NCI-H187 treated with DMSO at 0.1 percent for 48 hours (cell line): ENCODE measurements at places on chromosomes 2 and 18.

DNA sequence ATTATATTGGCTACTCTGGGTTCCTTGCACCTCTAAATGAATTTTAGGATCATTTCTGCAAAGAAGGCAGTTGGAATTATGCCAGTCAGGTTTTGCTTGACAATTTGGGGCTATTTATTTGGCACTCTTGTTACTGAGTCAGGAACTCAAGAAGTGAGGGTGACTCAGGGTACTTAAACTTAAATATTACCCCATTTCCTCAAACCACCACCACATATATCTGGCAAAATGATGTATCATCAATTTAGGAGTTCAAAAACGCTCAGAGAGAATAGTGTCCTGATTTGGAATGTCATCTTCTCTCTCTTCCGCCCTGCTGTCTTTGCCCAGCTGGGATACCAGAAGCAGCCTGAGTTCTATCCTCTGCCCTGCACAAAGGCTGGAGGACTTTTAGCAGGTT is 2.4 kb upstream of the THNSL2 start:
- DNase-seq: no peak

DNA sequence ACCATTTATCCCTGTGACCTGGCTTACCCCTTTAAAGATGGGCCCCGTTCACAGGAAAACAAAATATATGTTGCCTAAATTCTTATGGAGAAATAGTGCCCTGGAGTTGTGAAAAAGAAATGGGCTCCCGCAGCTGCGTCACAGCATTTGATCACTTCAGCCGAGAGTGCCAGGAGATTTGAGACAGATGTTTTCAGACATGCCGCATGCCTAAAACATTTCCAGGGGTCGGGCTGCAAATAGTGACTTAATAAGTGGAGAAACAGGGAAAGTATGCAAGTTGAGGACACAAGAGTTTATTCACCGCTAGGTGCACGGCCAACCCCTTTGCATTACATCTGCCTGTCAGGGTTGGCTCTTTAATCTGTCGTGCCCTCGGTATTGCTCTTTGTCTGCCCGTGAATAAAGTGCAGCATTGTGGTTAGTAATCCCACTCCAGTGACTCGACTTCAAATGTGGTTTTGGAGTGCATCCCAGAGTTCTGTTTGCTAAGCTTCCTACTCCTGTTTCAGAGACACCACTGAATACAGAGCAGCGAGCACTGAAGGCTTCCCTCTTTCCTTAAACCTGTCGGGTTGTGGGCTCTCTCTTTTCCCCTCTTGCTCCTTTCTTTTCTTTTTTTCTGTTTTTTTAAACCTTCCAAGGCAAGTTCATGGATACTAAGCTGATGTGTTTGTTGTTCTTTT is 187.5 kb downstream of the LTBP1 start:
- DNase-seq: peak; percentile 98

DNA sequence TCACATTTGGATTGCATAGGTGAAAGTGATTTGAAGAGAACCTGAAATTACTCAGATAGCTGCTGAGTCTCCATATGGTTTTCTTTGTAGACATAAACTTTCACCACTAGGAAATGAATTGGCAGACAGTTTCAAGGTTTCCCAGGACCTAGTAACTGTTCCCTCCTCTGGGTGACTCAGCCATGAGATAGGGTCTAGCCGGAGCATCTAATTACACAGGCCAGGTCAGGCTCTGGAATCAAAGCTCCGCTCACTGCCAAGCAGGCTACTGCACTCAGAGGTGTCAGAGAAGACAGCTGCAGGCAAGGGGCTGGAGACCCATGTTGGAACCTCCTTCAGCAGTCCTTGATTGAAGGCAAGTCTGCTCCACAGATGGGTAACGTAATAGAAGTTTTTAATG is 429.2 kb downstream of the TNS1 start:
- DNase-seq: no peak

DNA sequence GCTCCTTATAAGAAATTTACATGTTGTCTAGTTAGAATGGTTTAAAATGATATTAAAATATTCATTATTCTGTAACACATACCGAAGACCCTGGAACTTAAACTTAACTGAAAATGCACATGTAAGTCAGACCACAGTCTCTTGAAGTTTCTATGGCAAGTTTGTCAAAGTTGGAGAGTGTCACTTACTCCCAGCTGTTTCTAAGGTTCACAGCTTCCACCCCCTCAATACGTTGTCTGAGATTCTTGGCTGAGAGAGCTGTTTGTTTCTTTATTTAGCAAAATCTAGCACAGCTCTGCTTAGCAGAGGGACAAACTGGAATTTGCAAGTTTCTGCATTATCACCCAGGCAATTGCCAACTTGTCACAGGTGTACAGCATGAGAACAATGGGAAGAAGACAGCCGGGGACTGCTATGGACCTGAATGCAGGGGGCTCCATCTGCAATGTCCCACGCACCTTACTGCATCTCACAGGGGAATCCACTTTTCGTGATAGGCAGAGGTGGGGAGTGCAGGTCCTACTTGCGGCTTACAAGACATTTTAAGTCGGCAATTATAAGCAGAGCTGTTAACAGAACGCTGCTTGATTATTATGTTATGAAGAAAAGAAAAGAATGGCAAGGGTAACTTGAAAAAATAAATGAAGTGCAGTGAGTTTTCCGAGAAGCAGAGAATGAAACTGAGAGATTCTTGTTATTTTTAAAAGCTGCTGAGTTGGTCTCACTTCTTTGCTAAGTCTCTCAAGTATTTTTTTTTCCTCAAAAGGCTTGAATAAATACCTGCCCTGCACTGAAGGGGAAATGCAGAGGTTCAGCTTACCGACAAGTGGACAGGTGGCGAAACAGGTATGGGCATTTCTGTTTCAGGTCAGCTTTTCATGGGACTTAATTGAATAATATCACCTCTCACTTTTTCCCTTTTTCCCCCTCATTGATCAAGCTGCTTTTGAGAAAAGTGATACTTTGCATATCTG is 1072.1 kb upstream of the FANCL start:
- DNase-seq: no peak

DNA sequence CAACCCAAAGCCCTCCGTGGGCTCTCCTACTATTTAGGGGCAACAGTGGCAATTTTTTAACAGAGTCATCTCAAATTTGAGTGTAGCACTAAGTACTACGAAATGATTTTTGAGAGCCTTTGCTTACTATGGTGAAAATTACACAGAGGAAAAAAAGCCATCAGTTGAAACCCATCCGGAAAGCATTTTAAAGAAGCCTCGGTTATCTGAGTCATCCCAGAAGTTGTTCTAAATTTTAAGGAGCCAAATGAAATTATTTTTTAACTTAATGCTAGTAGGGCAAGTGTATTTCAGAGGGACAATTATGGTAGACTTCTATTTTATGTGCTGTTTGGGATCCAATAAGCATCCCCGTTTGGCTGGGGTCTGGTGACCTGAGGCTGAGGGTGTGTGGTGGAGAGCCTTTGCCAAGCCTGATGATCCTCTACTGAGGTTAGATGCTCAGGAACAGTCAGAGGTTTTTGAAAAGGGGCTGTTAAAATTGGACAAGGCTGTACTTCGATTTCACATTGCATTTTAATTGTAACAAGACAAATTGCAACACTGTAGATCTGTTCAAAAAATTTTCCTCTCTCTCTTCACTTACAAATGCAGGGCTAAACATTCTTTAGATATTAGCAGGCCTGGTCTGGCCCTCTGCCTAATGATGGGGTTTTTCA is 47.0 kb downstream of the RAPGEF4 start:
- no peak for DNase-seq

- no peak for DNase-seq
Observed at GRCh38 chr18:75048776-75049454, 160.0 kb downstream of the PTGR3 start.

- DNase-seq: no peak
Observed at GRCh38 chr18:56330366-56331110, 307.9 kb downstream of the TXNL1 start.

- no peak for DNase-seq
Observed at GRCh38 chr2:119809339-119810048, 49.8 kb downstream of the PTPN4 start.

- DNase-seq: no peak
Observed at GRCh38 chr18:13537022-13537780, 189.2 kb downstream of the FAM210A start.

GRCh38 chr2:202377207-202377761 is 1.2 kb downstream of the BMPR2 start:
- no peak for DNase-seq

DNA sequence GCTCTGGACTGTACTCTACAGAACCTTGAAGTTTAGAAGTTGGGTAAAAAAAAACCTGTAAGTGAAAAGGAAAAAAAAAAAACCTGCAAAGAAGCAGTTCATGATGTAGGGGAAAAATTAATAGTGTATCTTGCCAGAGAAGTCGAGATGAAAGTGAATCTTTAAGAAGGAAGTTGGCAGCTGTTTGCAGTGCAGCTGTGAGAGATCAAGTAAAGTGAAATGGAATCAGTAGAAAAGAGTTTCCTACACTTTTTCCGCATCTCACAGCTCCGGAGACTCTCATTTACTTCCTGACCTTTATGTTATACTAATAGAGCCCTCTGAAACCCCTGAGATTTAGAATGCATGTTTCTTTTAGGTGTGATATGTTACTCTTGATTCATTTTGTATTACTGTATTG is 19.2 kb downstream of the RNMT start:
- DNase-seq: no peak

DNA sequence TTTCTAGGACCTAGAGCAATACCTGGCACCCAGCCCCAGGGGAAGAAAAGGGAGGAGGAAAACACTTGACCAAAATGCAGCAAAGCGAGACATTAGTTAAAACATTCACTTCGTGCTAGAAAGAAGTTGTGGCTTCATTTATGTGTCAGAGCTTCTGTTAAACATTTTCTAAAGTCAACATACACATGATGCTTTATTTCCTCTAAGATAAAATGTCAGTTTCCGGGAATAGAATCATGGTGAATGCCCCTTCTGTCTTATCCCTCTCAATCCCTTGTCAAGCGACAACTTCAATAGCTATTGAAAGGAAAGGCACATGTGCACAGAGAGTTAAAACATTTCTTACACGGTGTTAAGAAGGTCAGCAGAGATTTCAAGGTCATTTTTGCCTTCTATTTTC is 404.6 kb upstream of the CWC22 start:
- DNase-seq: no peak

DNA sequence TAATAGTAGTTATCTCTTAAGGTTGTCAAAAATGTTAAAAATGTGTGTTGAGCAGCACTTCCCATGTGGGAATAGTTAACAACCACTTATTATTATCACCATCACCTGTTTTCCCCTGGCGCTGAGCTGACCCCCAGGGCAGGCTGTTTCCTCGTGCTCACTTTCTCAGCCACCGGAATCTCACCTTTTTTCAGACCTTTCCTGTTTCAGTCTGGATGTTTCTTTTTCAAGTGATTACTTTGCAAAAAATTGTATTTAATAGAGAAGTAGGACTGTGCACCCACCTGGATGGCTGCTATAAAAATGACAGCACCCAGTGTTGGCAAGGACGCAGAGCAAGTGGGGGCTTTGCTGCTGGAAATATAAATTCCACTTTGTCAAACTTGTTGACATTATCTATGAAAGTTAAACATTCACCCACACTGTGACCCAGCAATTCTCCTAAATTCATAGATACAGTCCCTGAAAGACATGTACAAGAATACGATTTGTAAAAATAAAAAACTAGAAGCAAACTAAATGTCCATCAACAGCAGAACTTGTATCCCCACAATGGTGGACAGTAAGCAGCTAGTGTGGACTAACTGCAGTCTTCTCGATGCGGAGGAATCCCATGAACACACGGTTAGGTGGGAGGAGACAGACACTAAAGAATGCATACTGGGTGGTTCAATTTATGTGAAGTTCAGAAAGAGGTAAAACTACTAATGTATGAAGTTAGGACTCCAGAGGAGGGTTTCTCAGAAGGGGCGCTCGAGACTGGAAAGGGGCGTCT is 66.5 kb downstream of the SOWAHC start:
- DNase-seq: no peak
